D341Med (cell line): ENCODE measurements at places on chromosomes 5 and 9.

GRCh38 chr5:159286420-159287035, 23.4 kb downstream of the UBLCP1 start:
- DNase-seq: peak; percentile 45

- no peak for DNase-seq
Observed at GRCh38 chr5:3778000-3778550, 182.4 kb downstream of the IRX1 start.

GRCh38 chr9:89037891-89038290, 46.6 kb downstream of the S1PR3 start:
- DNase-seq: no peak

GRCh38 chr9:123835821-123836220, 94.1 kb downstream of the DENND1A start:
- DNase-seq: no peak

DNA sequence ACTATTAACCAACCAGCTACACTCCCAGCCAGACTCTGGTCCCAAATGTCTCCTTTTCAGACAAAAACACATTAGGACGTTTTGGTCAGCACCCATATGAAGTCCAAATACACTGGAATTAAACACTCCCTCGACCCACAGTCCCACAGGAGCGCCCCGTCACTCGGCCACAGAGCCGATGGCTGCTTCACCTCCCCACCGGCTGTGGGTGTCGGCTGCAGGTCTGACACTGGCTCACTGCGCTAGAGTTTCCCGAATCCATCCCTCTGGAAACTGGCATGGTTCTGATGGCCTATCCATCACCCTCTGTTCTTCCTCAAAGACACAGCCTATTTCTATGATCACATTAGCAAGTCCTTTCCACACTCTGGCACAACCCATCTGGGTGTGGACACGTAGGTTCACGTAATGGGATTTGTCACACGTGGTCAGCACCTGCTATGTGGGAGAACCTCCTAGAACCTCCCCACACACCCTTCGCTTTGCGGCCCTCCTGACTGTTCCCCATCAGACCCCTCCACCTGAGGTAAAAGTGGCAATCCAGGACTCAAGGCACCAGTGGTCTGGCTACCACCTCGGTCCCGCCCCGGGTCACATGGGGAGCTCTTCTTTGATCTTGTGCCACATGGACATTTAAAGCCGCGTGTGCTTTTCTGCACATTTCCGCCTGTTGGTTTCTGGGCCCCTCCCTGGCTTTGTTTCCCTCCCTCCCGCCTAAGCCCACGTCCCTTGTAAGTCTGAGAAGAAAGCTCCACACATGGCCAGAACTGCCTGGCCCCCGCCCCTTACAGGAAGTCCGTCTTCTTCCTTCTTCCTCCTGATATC, 131.1 kb upstream of the PHYKPL start:
- no peak for DNase-seq
